ENCODE measurements at places on chromosomes 1 and 21. TPM values are rescaled to one million over a fixed set of nuclear protein-coding genes. Genes with fewer than 3 reads are reported as not detected.

The PRMT6 gene
- total RNA-seq: 17.3 TPM

The ADAMTS4 gene
- total RNA-seq: 8.2 TPM

The AIM2 gene
- 0.32 TPM for total RNA-seq

GRCh38 chr1:236830560-236830959, 35.5 kb downstream of the MTR start:
- DNase-seq: no peak

GRCh38 chr1:47823040-47823808, 174.0 kb downstream of the TRABD2B start:
- DNase-seq: no peak

GRCh38 chr1:77421504-77422233, 139.8 kb downstream of the AK5 start:
- DNase-seq: no peak

GRCh38 chr1:82517586-82517985, 716.9 kb downstream of the ADGRL2 start:
- peak; percentile 0 for DNase-seq
